NCI-H510A treated with DMSO at 0.1 percent for 48 hours (cell line): ENCODE measurements at places on chromosomes 5 and 9.

- DNase-seq: no peak
These were observed 36.1 kb downstream of the TAF11L14 start for GRCh38 chr5:17670353-17670752.

DNA sequence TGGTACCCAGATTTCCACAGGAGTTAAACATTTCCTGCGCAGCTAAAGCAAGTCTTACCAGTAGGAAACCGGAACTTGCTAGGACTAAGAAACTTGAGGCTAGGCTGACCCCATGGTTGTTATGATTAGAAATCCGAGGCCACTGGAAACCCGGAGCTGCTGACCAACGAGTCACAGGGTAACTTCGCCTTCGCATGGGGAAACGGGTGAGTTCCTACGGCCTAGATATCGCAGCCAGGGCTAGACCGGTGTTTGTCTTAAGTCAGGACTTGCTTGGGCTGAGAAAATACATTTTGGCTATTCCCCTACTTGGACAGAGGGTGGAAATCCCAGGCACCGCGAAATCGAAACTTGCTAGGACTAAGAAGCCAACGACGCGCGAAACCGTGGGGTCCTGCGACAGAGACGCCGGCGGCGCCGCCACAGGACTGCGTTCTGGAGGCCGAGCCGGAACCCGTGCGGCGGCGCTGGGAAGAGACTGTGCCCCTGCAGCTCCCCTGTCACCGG, 1.6 kb upstream of the ANXA2R start:
- DNase-seq: no peak

DNA sequence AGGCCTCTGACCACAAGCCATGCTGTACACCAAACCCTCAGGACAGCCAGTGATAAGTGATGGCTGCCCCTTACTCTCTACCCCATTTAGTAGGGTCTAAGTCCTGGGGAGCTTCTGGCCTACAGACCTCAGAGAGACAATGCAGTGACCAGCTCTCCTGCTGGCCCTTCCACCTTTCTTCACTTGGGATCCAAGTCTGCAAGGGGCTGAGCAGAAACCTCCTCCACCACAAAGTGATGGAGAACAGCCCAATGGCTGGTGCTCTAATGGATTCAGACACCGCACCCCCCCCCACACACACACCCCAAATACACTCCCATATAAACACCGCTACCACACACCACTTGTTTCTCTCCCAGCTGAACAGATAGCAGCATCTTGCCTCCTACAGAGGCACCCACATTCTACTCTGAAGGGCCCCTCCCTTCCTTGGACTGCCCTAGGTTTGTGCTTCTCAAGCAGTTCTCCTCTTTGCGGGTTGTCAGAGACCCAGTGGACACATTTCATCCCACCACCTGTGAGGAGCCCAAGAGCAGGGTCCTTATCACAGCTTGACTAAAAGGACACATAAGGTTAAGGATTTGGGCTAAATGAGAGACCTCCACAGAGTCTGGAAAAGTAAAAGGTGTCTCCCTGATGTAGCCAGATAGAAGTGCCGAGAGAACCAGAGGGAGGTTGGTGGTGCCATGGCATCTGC, 1.3 kb upstream of the PDLIM4 start:
- no peak for DNase-seq

DNA sequence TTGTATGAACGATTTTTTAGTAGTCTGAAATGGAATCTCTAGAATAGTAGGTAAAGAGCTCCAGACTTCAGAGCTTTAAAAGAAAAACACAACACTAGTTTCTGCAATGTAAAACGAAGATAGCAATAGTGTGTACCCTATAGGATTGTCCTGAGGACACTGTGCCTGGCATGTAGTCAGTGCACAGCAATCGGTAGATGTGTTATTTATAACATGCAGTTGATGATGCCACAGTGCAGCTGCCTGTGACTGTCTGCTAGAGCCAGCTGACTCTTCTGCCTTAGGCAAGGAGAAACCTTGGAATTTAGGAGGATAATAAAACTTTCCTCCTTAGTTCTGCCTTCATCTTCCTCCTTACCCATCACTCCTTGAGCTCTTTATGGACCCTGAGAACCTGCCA, 27.7 kb upstream of the TMOD1 start:
- DNase-seq: no peak

GRCh38 chr9:79812507-79813257, 240.9 kb downstream of the TLE4 start:
- no peak for DNase-seq

DNA sequence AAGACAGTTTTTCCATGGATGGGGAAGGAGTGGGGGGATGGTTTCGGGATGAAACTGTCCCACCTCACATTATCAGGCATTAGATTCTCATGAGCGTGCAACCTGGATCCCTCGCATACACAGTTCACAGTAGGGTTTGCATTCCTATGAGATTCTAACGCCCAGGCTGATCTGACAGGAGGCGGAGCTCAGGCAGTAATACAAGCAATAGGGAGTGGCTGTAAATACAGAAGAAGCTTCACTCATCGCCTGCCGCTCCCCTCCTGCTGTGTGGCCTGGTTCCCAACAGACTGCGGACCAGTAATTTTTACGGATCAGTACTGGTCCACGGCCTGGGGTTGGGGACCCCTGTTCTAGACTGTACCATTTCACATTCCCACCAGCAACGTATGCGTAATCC, 68.3 kb upstream of the OTULINL start:
- DNase-seq: no peak
